ENCODE measurements at places on chromosomes 2 and 18.
A peak's percentile ranks its signal among the peaks of the same experiment; 100 is the strongest.

DNA sequence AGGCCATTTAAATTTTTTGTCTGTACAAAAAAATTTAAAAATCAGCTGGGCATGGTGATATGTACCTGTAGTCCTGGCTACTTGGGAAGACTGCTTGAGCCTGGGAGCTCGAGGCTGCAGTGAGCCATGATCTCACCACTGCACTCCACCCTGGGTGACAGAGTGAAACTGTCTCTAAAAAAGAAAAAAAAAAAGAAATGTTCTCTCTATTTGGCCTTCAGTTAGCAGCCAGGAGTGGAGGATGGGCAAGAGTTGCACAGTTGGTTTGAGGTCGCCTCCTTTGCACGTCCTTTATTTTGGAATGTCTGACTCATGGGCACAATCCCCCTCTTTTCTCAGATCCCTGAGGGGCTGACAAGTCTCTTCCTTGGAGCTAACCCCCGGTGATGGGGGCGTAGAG, 26.3 kb downstream of the ITM2C start:
- DNase-seq = no peak

DNA sequence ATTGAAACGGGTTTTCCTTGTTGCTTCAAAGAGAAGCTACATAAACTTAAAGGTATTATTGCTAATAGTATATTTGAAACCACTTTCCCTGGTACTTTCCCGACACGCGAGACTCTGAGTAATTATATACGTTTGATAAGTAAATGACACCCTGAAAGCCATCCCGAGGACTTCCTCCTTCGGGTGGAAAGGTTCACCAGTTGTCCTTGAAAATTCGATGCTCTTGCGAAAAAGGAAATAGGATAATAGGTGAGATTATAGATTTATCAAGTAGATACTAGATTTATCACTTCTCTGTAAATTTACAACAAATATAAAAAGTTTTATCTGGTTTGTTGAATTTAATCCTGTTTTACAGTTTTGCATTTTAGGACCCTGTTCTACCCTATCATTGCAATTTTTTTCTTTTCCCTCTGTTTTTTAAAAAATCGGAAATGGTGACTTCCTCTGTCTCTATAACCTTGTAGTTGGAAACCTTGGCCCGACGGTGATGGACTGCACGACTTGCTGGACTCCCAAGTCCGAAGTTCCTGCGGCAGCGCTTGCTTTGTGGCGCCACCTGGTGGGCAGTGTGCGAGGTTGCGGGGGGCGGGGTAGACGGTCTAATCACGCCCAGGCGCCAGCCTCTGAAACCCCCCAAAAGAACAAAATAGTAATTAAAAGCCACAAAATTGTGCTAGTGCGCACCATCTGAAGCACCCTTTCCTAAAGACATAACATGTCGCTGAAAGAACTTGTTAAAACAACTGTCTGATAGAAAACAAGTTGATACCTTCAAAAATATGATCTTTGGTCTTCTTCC, 972 bp upstream of the DLX2 start:
- peak; percentile 96 for DNase-seq

DNA sequence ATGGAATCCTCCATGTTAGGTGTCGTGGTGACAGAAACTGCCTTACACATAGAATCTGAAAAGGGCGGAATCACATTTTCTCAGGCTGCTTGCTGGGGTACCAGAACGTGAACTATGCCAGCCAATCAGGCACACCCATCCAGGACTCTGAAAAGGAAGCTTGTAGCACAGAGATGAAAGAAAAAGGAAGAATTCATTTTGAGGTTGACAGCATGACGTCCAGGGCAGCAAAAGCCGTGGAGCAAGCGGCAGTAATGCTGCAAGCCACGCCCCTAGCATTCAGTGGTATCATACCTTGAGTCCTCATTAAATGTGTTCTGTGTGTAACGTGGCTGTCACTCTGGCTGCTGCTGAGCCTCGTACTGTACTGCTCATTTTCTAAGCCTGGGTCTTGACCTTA, 304.0 kb downstream of the DYSF start:
- DNase-seq = no peak

GRCh38 chr2:15964936-15965563, 24.7 kb downstream of the MYCN start:
- no peak for DNase-seq

DNA sequence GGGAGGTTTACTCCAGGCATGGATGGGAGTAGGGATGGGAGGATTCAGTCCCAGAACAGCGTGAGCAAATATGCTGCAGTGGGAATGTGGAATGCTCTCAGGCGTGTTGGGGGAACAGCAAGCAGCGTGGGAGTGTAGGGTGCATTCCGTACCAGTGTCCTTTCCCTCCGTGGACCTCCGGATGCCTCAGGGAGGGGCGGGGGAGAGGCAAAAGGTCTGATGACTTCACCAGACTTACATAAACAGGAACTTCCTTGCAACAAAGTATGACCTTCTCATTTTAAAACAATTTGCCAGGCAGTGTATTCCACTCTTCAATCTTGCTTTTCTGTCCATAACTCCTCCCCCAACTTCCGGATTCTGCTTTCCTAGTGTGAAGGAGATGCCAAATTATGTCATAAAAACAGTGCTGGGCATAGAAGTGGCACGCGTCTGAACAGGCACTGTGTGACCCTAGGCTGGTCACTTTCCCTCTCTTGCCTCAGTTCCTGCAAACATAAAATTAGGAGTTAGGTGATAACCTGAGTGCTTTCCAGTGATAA, 36.9 kb downstream of the RPL37A start:
- DNase-seq = peak; percentile 90

GRCh38 chr18:63518178-63519012, 23.8 kb upstream of the SERPINB12 start:
- no peak for DNase-seq

GRCh38 chr18:74368901-74369705, 53.5 kb downstream of the C18orf63 start:
- no peak for DNase-seq

GRCh38 chr2:44934038-44934982, 7.2 kb upstream of the SIX3 start:
- DNase-seq = no peak

GRCh38 chr2:45746888-45747287, 95.4 kb downstream of the PRKCE start:
- no peak for DNase-seq

DNA sequence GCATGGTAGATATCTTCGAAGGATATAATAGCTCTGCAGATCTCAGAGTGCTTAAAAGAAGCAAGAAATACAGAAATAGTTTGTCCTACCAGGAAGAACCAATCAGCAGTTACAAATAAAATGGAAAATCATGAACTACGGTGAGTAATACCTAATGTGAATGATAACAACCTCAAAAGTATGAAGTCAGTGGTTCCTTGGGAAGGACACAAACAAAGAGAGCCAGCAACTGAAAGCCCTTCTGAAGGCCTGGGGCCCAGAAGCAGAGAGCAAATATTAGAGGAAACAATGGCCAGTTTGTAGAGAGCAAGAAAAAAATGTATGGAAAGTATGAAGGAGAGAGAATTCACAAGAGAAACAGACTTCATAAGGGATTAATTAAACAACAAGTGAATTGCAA, 226.8 kb upstream of the CHST9 start:
- DNase-seq = no peak

DNA sequence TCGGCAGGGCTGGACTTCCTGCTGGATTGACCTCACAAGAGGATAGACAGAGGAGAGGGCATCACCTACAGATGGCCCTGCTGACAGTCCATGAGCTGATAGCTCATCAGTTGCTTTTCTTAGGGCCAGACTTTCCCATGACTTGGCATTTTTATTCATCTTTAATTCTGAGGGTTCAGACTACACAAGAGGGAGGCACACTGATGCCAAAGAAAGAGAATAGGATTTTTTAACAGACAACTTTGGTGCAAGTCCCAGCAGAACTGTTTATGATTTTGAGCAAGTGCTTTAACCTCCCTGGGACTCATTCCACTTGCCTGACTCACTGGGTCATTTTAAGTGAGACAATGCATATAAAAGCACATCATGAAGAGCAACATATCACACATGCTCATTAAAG, 299.2 kb downstream of the INSIG2 start:
- no peak for DNase-seq

DNA sequence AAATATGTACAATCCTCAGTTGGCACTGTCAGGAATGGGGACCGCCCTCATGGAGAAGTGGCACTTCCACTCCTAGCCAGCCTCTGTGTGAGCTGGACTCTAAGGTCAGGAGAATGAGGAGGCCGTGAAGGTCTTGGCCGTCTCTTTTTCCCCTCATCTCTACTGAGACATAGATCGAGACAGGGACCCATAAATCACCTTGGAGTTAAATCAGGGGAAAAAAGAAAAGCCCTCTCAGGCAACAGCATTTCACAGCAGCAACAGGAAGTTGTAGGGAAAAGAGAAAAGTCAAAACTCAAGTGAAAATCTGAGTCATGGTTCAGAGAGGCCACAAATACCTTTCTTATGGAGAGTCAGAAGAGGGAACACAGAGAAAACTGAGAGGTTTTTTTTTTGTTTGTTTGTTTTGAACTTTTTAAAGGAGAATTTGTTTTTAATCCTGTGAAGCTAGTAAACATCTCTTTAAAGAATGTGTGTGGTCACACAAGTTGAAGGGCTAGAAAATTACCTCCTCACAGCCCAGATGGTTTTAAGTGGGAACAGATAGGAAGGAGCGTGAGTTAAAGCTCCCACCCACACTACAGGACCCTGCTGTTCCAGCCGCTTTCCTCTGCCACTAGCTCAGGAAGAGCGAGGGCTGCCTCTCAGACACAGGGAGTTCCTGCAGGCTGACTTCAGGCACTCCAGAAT, 30.6 kb upstream of the CYP1B1 start:
- no peak for DNase-seq

All from lower leg skin (tissue), 4 donors.